Osteoblast (primary cell): ENCODE measurements at places on chromosomes 5 and 9. TPM values are rescaled to one million over a fixed set of nuclear protein-coding genes. Genes with fewer than 3 reads are reported as not detected.

SPATA31D4 gene
- total RNA-seq: not detected in 2 replicates

AGGF1 gene
- 22.1 and 25.7 TPM in 2 replicates for total RNA-seq

LHX3 gene
- under 0.01 TPM in 1 of 2 replicates, not detected in the other for total RNA-seq

ATP10B gene
- total RNA-seq: not detected in 2 replicates

CD14 gene
- 1.8 and 4.0 TPM in 2 replicates for total RNA-seq

DNA sequence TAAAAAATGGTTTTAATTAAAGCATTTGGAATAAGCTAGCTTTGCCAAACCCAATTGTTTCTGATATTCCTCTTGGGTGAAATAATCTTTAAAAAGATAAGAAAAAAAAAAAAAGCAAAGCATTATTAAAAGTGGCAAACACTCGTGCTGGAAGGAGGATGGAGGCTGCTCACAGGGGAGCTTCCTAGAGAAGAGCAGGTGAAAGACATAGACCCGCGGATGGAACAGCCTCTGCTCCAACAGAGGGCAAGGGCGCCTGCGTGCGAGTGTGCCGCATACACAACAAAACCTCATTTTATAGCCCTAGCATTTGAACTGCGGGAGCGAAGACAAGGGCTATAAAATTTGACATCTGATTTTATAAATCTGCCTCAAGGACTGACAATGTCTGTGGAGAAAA is 33.4 kb upstream of the SLC25A51 start:
- no peaks in the 10 kb centered on the region for H3K27me3 ChIP-seq
- peaks cover 42% of the 10 kb centered on the region for H3K4me1 ChIP-seq
- H3K4me3 ChIP-seq: no peak overlapping the region

DNA sequence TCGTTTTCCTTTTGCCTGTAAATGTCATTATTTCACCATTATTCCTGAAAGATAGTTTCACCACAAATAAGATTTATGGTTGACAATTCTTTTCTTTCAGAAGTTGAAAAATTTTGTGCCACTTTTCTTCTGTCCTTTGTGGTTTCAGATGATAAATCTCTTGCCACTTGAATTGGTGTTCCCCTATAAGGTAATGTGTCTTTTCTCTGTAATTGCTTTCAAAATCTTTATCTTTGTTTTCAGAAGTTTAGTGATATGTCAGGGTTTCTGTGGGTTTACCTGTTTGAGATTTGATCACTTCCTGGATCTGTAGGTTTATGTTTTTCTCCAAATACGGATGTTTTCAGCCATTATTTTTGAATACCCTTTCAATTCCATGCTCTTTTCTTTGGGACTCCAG is 14.6 kb downstream of the RASA1 start:
- H3K27ac ChIP-seq: no peak overlapping the region
- peaks cover 14% of the 10 kb centered on the region for H3K36me3 ChIP-seq
- no peak for DNase-seq
- H3K4me3 ChIP-seq: no peak overlapping the region
- H3K27me3 ChIP-seq: no peaks in the 10 kb centered on the region

- peaks cover 52% of the 10 kb centered on the region for H3K27me3 ChIP-seq
- H3K27ac ChIP-seq: no peak overlapping the region
- DNase-seq: no peak
- H3K4me3 ChIP-seq: no peak overlapping the region
These were observed 18.5 kb upstream of the NTNG2 start for GRCh38 chr9:132143359-132143758.

DNA sequence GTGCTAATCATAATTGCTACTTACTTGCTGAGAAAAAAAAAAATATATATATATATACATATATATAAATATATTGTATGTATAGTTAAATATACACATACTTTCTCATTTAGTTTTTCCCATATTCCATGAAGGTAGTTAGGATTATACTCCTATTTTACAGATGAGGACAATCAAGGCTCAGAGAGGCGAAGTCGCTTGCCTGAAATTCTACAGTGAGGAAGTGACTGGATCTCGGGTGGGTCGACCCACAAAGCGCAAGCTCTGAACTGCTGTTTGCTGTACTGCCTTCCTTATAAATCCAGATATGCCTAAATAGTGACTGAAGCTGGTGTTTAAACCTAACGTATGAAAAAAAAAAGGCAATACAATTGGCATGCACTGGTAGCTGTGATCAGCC is 148.3 kb upstream of the TBC1D2 start:
- H3K27ac ChIP-seq: no peak overlapping the region
- H3K36me3 ChIP-seq: no peaks in the 10 kb centered on the region
- no peak for DNase-seq
- H3K4me3 ChIP-seq: no peak overlapping the region
- no peaks in the 10 kb centered on the region for H3K4me1 ChIP-seq

GRCh38 chr5:21919414-21920022 is 933.6 kb downstream of the CDH12 start:
- peak; percentile 5 for DNase-seq
- H3K36me3 ChIP-seq: no peaks in the 10 kb centered on the region
- H3K4me1 ChIP-seq: no peaks in the 10 kb centered on the region
- no peak overlapping the region for H3K4me3 ChIP-seq
- H3K27ac ChIP-seq: no peak overlapping the region
